Midbrain (tissue), 1 donor: ENCODE measurements at places on chromosomes 5 and 9.

GRCh38 chr9:109887079-109887478 is 107.1 kb downstream of the PALM2AKAP2 start:
- DNase-seq: peak; percentile 48

GRCh38 chr5:145680169-145680568 is 155.0 kb downstream of the PRELID2 start:
- DNase-seq: no peak

GRCh38 chr5:133294380-133294779 is 242.6 kb downstream of the HSPA4 start:
- no peak for DNase-seq

- DNase-seq: no peak
These were observed 187.1 kb upstream of the WWC1 start for GRCh38 chr5:168104350-168104749.

DNA sequence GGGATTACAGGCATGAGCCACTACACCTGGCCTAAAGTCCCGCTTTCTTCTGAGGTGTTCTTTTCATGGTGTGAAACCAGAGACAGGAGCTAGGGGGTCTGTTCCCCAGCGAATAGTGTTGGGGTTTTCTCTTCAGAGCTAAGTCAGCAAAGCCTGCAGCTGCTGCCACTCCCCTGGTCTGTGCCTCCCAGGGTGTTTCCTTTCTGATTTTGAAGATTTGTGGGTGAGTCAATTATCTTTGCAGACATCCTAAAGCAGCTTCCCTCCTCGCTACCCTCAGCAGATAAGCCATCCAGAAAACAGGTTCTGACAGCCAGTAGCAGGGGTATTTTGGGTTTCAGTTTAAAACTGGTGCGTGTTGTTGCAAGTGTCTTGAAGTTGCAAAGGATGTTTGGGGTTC is 72.0 kb upstream of the IQGAP2 start:
- no peak for DNase-seq

GRCh38 chr5:131685516-131686171 is 50.6 kb upstream of the RAPGEF6 start:
- DNase-seq: no peak

DNA sequence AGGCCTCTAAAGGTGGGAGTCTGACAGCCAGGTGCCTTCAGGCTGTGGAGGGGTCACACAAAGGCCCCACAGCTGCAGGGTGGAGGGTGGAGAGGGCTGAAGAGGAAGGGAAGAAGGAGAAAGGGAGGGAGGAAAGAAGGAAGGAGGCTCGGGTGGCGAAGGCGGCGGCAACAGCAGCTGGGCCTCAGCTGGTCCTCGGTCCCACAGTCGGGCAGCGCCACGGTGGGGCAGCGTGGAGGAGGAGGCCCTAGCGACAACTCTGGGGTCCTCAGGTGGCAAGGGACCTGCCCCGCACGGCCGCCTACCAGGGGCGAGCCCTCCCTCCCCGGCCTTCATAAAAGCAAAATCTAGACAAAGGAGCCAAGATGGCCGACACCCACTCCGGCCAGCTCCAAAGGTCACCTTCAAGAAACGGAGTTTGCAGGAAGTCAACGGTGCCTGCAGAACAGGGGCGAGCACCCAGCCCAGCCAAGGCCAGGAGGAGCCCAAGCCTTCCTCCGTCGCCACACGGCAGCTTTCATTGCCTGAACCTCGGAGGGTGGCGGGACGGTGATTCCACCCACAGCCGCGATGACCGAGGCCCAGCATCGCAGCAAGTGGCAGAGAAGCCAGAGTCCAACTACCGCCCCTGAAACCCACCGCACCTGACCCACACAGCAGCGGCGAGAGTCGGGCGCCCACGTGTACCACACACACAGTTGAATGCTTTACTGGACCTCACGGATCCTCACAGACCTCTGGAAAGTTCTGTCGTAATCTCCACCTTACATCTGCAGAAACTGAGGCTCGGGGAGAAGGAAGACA is 98.7 kb downstream of the VAV2 start:
- no peak for DNase-seq

- DNase-seq: no peak
These were observed 451.8 kb upstream of the PTGER4 start for GRCh38 chr5:40227931-40228330.

GRCh38 chr5:134577796-134578577 is 52.5 kb downstream of the JADE2 start:
- DNase-seq: peak; percentile 70

- peak; percentile 45 for DNase-seq
These were observed 407.7 kb downstream of the SPOCK1 start for GRCh38 chr5:137091472-137091871.

GRCh38 chr9:123080444-123080843 is 47.0 kb downstream of the GPR21 start:
- no peak for DNase-seq

DNA sequence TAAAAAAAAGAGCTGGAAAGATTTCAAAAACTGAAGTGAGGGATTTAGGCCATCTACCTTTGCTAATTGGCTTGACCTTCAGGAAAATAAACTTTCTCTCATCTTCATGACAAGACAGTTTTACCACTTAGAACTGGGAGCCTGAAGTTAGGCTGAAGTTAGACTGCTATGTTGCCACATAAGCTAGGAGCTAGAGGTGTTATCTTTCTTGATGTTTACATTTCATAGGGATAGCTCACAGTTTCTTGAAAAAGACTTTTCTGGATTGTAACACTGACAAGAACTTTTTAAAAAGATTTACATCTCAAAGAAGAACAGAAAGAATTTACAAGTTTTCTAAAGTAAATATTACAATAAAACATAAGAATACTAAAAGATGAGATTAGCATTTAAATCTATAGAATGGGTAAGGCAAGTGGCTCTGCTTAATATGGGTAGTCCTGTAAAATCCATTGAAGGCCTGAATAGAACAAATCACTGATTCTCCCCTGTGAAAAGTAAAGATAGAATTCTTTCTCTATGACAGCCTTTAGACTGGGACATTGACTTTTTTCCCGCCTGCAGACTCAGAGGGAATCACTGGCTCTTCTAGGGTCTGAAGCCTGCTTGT is 1665.4 kb upstream of the CDH9 start:
- DNase-seq: no peak

GRCh38 chr5:35859101-35859661 is 2.5 kb downstream of the IL7R start:
- no peak for DNase-seq

DNA sequence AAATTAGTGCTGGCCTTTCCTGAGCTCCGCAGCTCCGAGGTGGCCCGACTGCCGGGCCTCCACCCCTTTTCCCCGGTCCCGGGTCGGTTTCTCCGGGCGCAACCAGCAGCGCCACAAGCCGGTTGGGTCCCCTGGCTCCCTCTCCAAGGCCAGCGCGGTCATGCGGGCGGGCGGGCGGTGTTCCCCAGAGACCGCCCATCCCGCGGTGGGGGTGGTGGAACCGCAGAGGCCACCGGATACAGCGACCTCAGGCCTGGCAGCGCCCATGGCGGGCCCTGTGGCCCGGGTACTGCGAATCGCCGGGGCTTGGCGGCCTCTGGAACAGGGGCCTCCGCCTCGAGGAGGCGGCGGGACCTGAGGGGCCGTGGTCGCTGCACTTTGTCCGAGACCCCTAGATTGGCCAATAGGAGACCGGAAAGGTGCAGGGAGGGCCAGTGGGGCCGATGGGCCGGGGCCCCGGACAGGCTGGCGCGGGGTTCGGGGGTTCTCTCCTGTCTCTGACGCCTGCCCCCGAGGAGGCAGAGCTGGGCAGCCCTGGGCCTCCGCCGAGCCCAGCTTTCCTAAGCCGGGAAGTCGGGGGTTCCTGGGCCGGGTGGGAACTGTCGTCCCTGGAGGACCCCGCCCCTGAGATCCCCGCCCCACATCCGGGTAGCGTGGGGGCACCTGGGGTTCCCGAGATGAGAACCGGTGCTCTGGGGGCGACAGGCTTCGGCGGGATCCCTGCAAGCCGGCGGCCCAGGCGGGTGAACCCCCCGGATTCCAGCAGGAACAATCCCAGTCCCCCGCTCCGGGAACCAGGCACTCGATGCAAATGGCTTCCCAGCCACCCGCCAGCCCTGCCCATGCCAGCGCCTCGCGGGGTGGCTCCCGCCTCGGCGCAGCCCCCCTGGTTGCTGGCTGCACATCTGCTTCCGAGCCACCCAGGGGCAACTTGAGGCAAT is 293.9 kb downstream of the ZSWIM6 start:
- DNase-seq: peak; percentile 89

DNA sequence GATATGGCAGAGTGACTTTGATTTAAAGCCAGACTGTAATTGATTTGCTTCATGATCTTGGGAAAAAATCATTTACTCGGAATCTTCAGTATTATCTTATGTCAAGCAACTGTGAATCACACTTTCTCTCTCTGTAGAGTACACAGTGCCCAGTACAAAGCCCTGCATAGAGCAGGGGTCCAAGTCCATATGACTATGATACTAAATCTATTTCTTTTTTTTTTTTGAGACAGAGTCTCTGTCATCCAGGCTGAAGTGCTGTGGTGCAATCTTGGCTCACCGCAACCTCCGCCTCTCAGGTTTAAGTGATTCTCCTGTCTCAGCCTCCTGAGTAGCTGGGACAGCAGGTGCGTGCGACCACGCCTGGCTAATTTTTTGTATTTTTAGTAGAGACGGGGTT is 194.8 kb upstream of the SEMA6A start:
- no peak for DNase-seq

DNA sequence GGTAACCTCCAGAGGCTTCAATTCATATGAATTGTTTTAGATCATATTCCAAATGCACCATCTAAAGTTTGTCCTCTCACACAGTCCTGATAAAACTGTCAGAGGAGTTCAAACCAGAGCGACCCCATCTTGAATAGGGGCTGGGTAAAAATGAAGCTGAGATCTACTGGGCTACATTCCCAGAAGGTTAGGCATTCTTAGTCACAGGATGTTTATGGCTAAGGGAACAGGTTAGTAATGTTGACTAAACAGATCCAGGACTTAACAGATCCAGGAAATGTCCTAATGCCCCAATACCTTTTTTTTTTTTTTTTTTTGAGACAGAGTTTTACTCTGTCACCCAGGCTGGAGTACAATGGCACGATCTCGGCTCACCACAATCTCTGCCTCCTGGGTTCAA is 192.6 kb upstream of the PRDM9 start:
- no peak for DNase-seq

GRCh38 chr9:23741351-23741750 is 84.7 kb downstream of the ELAVL2 start:
- DNase-seq: no peak

GRCh38 chr5:73626814-73627313 is 868 bp downstream of the ARHGEF28 start:
- no peak for DNase-seq

DNA sequence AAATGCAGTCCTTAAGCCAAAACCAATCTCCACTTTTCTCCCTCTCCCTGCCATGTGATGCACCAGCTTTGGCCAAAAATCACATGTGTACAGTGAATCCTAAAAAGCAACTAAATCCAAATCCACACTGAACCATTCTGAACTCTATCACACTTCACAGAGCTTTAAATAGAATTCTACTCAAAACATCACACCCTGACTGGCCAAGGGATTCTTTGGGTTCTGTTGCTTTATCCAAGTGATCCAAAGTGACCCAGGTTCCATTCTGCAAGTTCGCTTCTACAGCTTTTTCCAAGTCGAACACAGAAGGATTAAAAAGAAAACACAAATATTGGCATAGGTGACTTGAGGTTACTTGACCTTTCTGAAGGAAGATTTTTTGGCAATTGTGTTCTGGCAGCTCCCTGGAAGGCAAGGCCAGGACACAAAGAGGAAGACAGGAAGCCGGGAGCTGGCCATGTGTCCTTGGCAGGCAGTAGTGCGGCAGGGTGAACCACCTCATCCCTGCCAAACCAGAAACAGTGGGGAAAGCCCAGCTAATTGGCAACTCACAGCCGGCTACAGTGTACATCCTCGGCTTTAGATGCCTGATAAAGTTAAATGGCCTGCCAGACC is 115.0 kb downstream of the NFIB start:
- DNase-seq: peak; percentile 49

DNA sequence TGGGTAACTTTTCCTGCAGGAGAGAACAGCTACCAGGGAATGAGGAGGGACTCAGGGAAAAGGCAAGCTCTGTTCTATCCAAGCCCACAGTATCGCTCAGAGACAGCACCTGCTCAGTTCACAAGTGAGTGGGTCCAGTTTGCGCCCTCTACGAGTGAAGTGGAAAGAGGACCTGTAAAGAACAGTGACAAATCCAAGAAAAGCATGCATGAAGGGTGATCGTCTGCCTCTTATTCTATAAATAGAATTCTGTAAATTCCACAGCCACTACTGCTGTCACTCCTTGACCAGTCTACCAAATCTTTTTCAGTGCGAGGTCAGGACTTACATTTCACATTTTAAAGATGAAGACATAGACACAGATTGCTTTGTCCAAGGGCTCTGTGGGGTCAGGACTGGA is 117.5 kb downstream of the ENTREP1 start:
- no peak for DNase-seq

DNA sequence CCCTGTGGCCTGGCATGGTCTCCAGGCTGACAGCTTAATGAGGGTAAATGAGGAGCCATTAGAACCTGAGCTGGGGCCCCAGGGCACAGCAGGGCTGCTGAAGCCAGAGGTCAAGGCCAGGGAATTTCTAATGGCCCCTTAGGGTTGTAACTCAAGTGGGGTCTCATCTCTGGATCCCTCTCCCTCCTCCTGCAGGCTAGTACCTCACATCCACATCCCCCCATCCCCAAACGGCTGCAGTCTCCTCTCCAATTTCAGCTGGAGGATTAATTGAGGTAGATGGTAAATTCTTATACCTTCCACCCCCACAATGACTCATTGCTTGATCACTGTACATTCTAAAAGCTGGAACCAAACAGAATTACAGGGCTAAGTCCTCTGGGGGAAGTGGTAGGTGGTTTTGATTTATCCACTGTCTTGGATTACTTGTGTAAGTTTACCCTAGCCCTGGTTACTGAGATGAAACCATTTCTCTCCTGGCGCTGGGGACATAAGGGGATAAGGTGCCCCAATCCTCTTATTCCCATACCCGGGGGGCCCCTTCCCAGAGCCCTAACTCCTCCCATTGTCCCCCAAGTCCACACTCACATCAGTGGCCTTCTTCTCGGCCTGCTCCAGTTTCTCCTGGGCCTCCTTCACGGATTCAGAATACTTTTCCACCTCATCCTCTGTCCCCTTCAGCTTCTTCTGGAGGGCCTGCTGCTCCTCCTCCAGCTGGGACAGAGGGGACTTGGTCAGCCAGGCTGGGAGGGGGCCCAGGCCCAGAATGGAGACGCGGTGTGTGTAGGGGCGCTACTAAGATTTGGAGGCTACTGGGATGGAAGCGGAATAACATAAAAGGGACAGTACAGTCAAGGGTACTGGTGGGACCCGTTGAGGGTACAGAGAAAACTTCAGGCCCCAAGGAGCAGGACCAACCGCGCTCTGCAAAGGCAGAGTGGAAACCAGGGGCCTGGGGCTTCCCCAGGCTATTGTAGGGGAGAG is 875 bp downstream of the TPM2 start:
- DNase-seq: no peak
